ENCODE measurements at places on chromosomes 11 and 22. TPM values are rescaled to one million over a fixed set of nuclear protein-coding genes. Genes with fewer than 3 reads are reported as not detected.

LRRN4CL gene
- total RNA-seq = 31.6 TPM

CADM1 gene
- 37.1 TPM for total RNA-seq

DNA sequence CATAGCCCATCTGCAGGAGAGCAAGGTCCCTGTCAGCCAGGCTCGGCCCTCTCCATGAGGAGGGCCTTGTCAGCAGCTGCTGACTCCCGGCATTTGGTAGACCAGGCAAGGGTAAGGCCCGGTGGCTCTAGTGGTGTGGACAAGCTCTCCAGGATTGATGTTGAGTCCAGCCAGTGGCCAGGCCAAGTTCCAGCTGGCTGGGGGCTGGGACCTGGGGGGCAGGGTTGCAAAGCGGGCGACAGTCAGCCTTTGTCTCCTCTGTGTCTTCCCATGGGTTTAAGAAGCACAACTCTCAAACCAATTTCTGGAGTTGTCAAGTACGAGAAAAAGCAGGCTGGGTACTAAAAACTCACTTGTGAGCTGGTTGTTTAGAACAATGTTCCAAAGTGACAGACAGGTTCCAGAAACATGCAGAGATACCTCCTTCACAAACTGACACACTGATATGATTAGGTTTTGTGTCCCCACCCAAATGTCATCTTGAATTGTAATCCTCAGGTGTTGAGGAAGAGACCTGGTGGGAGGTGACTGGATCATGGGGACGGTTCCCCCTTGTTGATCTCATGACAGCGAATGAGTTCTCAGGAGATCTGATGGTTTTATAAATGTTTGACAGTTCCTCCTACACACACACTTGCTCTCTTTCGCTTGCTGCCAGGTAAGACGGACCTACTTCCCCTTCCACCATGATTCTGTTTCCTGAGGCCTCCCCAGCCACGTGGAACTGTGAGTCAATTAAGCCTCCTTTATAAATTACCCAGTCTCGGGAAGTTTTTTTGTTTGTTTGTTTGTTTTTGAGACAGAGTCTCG is 52.3 kb upstream of the SERPIND1 start:
- peaks cover 6% of the 10 kb centered on the region for H3K4me1 ChIP-seq
- H3K4me3 ChIP-seq = no peak overlapping the region
- H3K36me3 ChIP-seq = peaks cover 22% of the 10 kb centered on the region

GRCh38 chr11:78797559-78797958 is 222.9 kb upstream of the NARS2 start:
- peaks cover 3% of the 10 kb centered on the region for H3K36me3 ChIP-seq
- DNase-seq = no peak
- no peaks in the 10 kb centered on the region for H3K27me3 ChIP-seq
- H3K4me3 ChIP-seq = no peak overlapping the region
- H3K4me1 ChIP-seq = peaks cover 14% of the 10 kb centered on the region

ANKRD13D gene
- 19.8 TPM for total RNA-seq

DNA sequence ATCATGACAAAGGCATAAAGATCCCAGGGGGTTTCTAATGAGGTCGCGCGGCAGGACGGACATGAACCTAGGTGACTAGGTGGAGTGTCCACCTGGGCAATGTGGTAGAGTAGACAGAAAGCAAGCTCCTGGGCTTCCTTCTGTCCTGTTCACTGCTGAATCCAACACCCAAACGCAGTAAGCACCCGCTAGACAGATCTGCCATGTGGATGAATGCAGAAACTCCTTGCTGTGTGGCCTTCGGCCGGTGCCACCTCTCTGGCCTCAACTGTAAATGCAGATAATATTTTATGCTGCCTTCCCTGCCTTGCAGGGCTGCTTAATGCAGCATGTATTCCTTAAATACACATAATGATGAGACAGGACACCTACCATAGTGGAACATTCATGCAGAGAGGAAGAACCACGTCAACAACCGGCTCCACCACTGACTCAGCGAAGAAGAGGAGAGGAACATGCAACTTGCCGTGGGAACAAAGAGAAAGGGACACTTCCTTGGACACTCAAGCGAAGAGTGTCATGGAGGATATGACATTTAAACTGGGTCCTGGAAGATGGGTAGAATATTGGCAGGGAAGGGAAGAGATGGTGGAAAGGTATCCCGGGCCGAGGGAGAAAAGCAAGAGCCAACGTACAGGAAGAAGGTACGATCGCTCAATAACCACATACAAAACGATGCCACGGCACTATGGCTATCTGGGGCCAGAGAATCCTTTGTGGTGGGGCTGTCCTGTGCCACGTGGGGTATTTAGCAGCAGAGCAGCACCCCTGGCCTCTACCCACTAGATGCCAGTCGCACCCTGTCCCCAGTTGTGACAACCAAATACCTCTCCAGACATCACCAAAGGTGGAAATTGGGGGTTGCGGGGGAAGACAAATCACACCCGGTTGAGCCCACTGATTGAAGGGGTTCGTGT is 30.8 kb downstream of the MYH9 start:
- H3K36me3 ChIP-seq = peaks cover 8% of the 10 kb centered on the region
- H3K4me3 ChIP-seq = no peak overlapping the region
- no peaks in the 10 kb centered on the region for H3K27me3 ChIP-seq

DNA sequence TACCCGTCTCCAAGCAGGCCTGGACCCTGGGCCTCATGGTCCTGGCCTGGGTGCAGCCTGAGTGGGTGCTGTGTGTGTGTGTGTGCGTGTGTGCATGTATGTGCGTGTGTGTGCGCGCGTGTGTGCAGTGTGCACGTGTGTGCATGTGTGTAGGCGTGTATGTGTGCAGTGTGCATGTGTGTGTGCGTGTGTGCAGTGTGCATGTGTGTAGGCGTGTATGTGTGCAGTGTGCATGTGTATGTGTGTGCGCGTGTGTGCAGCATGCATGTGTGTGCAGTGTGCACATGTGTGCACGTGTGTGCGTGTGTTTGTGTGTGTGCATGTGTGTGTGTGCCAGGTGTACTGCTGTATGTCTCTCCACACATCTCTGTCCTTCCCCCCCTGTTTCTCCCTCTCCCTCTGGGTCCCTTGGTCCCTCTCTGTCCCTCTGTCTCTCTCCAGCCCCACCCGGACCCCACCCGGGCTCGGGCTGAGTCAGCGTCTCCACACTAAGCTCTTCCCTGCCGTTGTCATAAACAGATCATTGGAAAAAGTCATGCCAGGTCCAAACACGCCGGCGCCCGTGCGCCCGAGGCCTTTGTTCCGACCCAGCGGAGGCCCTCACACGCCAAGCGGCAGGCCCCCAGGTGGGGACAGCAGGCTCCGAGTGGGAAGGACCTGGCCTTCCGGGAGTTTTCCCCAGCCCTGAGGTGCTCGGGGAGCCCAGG is 34.0 kb downstream of the WNT7B start:
- DNase-seq = no peak
- H3K36me3 ChIP-seq = no peaks in the 10 kb centered on the region
- no peak overlapping the region for H3K4me3 ChIP-seq
- peaks cover 5% of the 10 kb centered on the region for H3K27me3 ChIP-seq
- H3K27ac ChIP-seq = no peak overlapping the region

GRCh38 chr22:20206709-20207215 is 55.9 kb upstream of the CCDC188 start:
- peak overlapping the region; percentile 77 for H3K27ac ChIP-seq
- H3K4me3 ChIP-seq = peak overlapping the region; percentile 54
- no peaks in the 10 kb centered on the region for H3K36me3 ChIP-seq
- H3K27me3 ChIP-seq = no peaks in the 10 kb centered on the region
- peak; percentile 31 for DNase-seq

- H3K36me3 ChIP-seq = no peaks in the 10 kb centered on the region
- peaks cover 2% of the 10 kb centered on the region for H3K27me3 ChIP-seq
- H3K4me1 ChIP-seq = no peaks in the 10 kb centered on the region
- no peak overlapping the region for H3K27ac ChIP-seq
- DNase-seq = no peak
Measured at GRCh38 chr22:23424031-23424430, 156.1 kb downstream of the IGLL1 start.

DNA sequence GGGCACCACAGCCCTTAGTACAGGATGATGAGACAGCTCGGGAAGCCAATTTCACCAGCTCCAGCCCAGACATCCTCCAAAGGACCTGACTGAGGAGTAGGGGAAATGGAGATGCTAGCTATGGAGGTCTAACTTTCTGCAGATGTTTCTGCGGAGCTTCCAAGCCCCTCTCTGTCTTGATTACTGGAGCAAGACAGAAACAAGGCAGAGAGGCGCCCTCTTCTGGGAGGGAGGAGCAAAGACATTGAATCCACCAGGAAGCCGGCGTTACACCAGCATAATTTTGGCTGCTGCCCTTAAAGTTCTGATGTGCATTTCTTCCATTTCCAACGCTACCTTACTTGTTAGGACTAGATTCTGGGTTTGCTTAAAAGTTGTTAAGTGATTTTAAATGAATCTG is 107.3 kb upstream of the HSD17B12 start:
- H3K27ac ChIP-seq = no peak overlapping the region
- no peak for DNase-seq
- no peak overlapping the region for H3K4me3 ChIP-seq
- peaks cover 64% of the 10 kb centered on the region for H3K27me3 ChIP-seq

OR6A2 gene
- total RNA-seq = 0.04 TPM

GRCh38 chr11:124943741-124944140 is 7.9 kb upstream of the HEPACAM start:
- H3K36me3 ChIP-seq = no peaks in the 10 kb centered on the region
- no peaks in the 10 kb centered on the region for H3K27me3 ChIP-seq
- no peaks in the 10 kb centered on the region for H3K4me1 ChIP-seq
- no peak overlapping the region for H3K4me3 ChIP-seq
- DNase-seq = no peak

DNA sequence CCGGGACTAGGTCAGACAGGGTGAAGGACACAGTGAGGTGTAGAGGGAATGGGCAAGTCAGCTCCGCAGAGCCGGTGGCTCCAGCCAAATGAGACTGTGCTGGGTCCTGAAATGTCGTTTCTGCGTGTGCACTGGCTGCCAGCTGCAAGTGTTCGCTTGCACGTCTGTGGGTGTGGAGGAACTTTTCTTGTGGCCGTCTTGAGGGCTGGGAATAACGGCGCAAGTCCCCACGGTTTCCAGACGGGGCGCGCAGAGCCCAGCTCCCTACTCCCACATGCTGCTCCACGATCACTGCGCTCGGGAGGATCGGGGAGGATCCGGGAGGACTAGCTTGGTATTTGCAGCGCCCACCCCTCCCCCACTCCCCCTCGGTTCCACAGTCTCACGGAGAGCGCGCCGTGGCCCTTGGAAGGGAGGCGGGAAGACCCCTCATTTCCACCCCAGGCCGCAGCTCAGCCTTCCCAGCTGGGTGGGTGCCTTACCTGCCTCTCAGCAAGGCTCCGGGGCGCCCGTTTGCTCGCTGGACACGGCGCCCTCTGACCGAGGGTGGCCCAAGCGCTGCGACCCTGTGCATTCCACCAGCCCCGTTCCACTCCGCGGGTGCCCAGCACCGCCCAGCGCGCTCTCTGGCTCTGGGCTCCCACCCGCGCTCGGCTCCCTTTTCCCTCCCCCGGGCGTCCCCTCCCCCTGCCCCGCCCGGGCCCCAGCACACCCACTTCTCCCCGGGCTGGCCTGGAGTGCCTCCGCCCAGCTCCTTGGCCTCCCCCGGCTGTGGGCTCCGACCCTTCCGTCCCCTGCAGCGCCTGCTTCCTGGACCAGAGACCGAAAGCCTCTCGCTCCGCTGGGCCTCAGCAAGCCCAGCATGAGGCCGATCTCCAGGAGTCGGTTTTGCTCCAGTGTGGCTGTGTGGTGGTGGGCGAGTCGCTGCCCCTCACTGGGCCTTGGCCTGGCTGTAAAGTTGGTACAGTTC is at the start of gene KCNE3:
KCNE3 (minus strand) TSS at position 634 of the 970 bp plus-strand sequence. CDS start 9,986 bp downstream, outside the sequence.
- peaks cover 6% of the 10 kb centered on the region for H3K27me3 ChIP-seq
- no peaks in the 10 kb centered on the region for H3K36me3 ChIP-seq
- DNase-seq = peak; percentile 41
- H3K27ac ChIP-seq = no peak within 1 kb of the TSS

DEUP1 gene
- total RNA-seq = 0.04 TPM

SUSD2 gene
- total RNA-seq = 0.40 TPM

DNA sequence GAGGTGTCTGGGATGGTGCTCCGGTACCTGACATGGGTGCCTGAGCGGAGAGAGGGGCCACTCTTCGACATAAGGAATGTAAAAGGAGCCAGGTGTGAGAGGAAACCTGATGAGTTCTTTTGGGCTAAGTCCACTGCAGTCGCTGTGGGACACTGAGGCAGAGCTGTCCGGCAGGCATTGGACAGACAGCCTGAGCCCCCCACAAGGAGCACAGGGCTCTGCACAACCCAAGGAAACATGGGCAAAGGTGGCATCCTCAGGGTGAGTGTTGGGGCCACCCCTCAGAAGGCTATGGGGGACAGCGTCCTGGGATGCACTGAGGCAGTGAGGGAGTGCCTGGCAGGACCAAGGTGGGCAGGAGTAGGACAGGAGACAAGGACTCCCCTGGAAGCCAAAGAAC is 57.7 kb upstream of the EMID1 start:
- no peaks in the 10 kb centered on the region for H3K27me3 ChIP-seq
- peak overlapping the region; percentile 42 for H3K27ac ChIP-seq
- no peak overlapping the region for H3K4me3 ChIP-seq
- peaks cover 87% of the 10 kb centered on the region for H3K4me1 ChIP-seq

GRCh38 chr11:61711498-61711897 is 31.3 kb downstream of the DAGLA start:
- H3K4me1 ChIP-seq = peaks cover 52% of the 10 kb centered on the region
- H3K36me3 ChIP-seq = no peaks in the 10 kb centered on the region
- H3K27me3 ChIP-seq = no peaks in the 10 kb centered on the region

SYTL2 gene
- total RNA-seq = 65.7 TPM

- H3K4me1 ChIP-seq = no peaks in the 10 kb centered on the region
- H3K4me3 ChIP-seq = no peak overlapping the region
- no peak overlapping the region for H3K27ac ChIP-seq
- no peaks in the 10 kb centered on the region for H3K36me3 ChIP-seq
- H3K27me3 ChIP-seq = no peaks in the 10 kb centered on the region
- peak; percentile 7 for DNase-seq
Measured at GRCh38 chr11:29801561-29801960, 215.3 kb downstream of the KCNA4 start.

MACROD1 gene
- total RNA-seq = 107 TPM

KCNJ11 gene
- total RNA-seq = 12.9 TPM

GRCh38 chr11:59263225-59263894 is 50.6 kb upstream of the MPEG1 start:
- DNase-seq = no peak
- H3K36me3 ChIP-seq = no peaks in the 10 kb centered on the region
- H3K4me3 ChIP-seq = no peak overlapping the region
- H3K27me3 ChIP-seq = no peaks in the 10 kb centered on the region
- peaks cover 14% of the 10 kb centered on the region for H3K4me1 ChIP-seq
- no peak overlapping the region for H3K27ac ChIP-seq

B3GAT1 gene
- total RNA-seq = 0.09 TPM

DNA sequence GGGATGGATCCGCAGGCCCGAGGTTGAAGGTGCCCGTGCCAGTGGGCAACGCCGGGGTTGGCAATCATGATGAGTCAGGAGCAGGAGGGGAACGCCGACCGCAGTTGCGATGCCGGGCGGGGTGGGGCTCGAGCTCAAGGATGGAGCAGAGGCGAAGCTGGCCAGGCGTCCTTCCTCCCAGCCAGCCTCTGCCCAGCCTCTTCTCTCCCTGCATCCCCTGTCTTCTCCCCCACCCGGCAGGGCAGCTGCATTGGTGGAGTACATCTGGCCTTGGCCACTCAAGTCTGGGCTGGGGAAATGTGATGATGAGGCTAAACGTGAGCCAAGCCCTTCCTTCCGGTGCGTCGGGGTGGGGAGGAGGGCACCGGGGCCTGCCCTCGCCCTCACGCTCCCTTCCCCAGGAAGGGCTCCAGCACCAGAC is 3.9 kb downstream of the IFITM10 start:
- H3K27me3 ChIP-seq = peaks cover 59% of the 10 kb centered on the region
- peaks cover 41% of the 10 kb centered on the region for H3K4me1 ChIP-seq
- peak; percentile 51 for DNase-seq
- no peak overlapping the region for H3K4me3 ChIP-seq

DRICH1 gene
- total RNA-seq = 0.71 TPM
